ENCODE measurements at places on chromosomes 2 and 18.

GRCh38 chr18:54774423-54774822, 53.9 kb upstream of the RAB27B start:
- no peak for DNase-seq

GRCh38 chr18:27520401-27520800, 335.3 kb upstream of the CHST9 start:
- no peak for DNase-seq

DNA sequence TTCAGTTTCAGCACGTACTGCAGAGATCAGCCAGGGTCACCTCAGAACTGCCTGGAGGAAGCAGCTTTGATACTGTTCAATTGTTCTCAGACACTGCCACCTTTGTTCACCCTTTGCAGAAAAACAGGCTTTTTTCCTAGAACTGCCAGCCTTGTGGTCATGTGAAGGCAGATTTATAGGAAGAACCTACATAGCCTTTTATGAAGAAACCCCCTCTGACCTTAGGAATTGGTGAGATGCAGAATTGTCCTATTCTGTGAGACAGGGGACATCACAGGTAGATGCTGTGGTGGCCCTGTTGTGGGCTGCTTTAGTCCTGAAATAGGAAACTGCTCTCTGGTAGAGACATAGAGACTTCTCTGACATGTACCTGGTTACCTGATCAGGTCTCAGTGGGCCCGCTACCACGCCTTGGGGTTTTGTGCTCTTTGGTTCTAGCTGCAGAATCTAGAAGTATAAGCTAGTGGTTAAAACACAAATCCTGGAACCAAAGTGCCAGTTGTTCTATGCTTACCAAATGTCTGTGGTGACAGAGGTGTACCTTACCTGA, 206.6 kb downstream of the AGPS start:
- no peak for DNase-seq

GRCh38 chr18:51135364-51135763, 62.1 kb downstream of the MEX3C start:
- no peak for DNase-seq

DNA sequence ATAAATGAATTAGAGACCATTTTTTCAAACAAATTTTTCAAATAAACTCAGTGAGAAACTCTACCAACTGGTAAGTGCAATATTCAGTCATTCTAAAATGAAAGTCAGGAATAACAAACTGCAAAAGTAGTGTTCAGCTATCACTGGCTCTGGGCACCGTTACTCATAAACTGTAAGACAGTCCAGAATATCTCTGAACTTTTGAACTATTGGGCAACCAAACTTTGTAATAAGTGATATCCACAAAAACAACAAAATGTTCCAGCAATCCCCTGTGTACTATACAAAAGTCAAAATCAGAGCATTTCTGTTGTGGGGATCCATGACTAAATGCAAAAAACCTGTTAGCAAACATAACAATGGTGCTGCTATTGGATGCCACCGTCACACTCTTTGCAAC, 56.3 kb downstream of the SLC25A12 start:
- DNase-seq = no peak

GRCh38 chr2:23036629-23037028, 348.4 kb upstream of the KLHL29 start:
- DNase-seq = no peak

- no peak for DNase-seq
Measured at GRCh38 chr2:27566628-27567027, 16.2 kb upstream of the ZNF512 start.

DNA sequence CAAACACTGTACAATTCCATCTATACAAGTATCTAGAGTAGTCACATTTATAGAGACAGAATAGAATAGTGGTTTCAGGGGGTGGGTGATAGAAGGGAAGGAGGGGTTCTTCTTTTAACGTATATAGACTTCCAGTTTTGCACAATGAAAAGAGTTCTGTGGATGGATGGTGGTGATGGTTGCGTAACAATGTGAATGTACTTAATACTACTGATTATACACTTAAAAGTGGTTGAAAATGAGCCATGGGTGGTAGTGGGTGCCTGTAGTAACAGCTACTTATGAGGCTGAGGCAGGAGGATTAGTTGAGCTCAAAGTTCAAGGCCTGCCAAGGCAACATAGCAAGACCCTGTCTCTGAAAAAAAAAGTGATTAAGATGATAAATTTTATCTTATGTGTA, 85.8 kb downstream of the SETBP1 start:
- no peak for DNase-seq

- no peak for DNase-seq
Measured at GRCh38 chr2:103986001-103986400, 867.9 kb upstream of the POU3F3 start.

- no peak for DNase-seq
Measured at GRCh38 chr2:73888388-73888787, 4.4 kb upstream of the ACTG2 start.

DNA sequence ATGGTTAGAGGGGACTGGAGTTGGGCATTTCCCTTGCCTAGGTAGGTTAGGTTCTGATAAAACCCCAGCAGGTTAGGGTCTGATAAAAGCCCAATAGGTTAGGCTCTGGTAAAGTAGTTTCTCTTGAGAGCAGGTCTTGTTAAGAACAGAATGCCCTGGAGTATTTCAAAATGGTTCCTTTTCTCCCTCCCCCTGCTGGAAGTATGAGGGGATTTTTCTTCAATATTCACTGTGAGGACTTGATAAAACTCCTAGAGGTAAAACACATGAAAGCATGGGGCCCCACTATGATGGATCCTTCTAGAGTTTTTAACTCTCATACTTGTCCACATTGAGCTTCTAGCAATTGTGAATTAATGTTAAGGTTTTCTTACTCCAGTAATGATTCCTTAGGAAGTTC, 27.6 kb downstream of the ANKAR start:
- DNase-seq = no peak

GRCh38 chr2:227363756-227364155, 15.3 kb downstream of the TM4SF20 start:
- no peak for DNase-seq

DNA sequence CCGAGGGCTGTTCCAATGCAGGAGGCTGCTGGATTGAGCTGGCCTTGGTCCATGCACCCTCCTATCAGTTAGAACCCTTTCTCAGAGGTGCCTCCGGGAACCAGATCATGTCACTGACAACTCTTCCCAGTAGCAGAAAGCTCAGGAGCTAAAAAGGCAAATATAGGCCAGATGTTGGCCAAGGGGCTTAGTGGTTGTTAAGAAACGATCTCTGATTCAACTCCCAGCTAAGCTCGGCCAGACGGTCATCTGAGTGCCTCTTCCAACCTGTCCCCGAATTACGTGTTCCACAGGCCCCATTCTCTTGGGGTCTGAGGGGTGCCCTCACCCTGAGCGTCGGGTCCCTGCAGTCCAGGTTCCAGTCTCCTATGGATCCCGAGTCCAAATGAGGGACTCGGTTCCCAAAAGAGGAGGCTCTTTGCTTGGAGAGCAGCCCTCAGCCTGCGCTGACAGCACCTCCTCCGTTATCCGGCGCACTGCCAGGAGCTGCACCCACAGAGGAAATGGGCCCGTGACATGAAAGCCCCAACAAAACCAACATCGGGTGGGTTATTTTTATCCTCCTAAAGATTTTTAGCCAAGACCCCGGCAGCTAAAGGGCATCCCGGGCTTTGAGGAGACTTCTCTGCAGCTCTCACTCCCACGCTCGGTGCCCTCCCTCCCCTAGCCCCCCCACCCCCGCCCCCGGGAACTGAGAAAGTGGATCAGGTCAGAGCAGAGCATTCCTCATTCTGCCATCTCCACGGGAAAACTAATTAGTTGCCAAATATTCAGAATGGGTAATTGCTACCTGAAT, 106.6 kb upstream of the ID2 start:
- peak; percentile 60 for DNase-seq

GRCh38 chr2:109384308-109385271, 229.2 kb downstream of the SEPTIN10 start:
- DNase-seq = no peak

- DNase-seq = no peak
Measured at GRCh38 chr18:74131124-74131523, 16.5 kb downstream of the FBXO15 start.

DNA sequence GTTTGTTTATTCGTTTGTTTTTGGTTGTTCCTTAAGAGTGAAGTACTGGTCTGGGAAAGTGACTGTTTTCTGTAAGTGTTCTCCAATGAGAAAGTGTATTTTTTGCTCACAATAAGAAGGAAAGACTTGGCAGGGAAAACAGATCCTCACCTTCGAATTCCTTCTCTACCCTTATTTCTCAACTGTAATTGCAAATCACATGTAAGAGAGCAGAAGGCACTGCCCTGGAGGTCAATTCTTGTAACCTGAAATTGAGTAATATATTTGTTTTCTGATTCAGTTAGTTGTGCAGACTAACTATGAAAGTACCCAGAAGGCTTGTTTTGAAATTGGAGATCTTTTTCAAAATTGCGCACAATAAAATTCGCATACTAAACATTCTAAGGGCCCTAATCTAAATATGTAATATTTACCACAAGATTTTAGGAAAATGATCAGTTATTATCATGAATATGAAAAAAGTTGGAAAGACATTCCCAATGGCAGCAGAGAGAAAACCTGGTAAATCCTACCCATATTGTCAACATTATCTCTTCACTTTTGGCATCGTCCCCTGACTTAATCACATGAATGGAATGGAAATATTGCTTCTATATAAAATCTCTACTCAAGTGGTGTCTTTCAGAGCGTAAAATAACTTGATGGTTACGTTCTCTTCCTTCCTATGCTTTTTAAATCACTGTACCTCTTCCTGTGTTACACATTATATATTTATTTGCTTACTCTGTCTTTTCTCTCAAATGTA, 24.1 kb downstream of the TFPI start:
- no peak for DNase-seq

DNA sequence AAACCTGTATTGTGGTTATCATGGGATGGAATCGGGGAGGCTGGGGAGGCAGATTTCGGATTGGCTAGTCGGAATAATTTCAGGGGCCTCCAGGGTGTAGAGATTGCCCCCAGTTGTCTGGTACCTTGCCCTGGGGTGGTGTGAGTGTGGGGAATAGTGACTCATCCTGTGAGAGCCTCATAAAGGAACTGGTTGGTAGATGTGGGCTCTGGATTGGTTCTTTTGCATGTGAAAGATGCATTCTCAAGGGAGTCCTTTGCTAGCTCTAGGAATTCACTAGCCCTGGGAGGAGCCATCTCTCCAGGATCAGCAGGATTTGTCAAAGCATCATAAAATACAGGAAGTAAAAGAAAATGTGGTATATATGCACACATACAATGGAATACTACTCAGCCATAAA, 331.6 kb downstream of the SETBP1 start:
- no peak for DNase-seq

DNA sequence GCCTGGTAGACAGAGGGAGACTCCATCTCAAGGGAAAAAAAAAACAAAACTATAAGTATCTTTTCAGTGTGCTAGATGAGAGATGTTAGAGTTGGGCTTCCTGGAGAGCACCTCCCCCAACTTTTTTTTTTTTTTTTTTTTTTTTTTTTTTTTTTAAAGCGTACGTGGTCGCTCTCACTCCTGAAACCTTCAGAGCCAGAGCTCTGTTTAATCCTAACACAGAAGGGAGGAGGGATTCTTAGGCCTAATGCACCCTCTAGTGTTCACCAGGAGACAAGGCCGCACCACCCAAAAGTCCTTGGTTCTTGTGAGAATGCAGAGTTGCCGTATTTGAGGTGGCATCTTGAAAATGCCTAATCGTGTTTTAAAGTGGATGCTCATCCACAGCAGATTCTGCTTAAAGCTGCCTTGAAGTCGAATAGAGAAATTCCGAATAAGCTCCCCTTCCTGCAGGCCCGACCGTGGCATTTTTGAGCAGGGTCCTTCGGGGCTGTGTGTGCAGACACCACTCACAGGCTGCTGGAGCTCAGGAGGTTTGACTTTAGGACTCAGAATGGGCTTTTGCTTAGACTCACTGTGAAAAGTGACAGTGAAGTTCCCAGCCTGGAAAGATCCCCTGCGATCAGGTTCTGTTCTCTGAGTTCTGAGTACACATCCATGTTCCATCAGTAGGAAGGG, 252.6 kb downstream of the AGAP1 start:
- peak; percentile 17 for DNase-seq

DNA sequence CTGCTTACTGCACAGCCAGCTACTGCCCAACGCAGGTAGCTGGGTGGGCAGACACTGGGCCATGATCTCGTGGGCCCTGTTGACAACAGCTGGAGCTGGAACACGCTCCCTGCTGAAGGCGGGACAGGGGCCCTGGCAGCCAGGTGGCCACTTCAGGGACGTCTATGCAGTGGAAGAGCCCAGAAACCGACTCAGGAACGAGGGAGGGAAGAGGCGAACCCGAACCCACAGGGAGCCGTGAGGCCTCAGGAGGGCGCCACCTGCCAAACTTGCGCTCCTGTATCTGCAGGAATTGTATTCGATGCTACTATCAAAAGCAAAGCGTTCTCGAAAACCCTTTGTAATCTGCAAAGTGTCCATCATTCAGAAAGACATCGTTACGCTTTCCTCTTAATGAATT, 198.4 kb downstream of the EIPR1 start:
- peak; percentile 5 for DNase-seq

GRCh38 chr2:168343586-168343985, 96.2 kb upstream of the STK39 start:
- no peak for DNase-seq

DNA sequence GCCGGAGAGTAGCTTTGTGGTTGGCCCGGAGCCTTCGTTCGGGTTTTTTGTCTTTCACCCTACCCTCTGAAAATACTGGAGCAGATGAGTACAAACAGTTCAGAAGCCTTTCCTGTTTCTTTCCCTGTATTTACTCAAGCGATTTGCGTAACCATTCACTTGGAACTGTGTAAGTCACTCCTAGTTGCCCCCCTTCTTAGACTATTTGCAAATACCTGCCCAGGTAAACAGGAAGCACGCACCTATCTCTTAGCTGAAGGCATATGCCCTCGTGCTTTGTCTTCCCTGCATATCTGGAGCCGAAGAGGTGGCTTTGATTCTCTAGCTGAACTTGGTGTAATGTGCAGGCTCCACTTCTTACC, 1.4 kb downstream of the KCNS3 start:
- no peak for DNase-seq

- DNase-seq = no peak
Measured at GRCh38 chr2:152134488-152135280, 35.8 kb upstream of the CACNB4 start.

DNA sequence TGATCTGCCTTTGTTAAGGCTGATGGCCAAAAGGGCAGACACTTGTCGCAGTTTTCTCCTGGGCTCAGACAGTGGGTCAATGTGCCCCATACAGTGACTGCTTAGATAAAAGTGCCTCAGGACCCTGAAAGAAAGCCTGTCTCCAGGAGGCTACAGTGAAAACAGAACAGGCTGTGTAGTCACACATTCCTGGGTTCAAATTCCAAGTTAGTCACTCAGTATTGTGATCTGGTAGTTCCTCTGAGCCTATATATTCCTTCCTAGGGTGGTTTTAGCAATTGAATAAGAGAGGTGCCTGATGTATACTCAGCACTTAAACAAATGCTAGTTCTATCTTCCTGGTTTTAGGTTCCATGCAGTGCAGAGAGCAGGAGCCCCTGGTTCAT, 54.4 kb downstream of the RPL37A start:
- no peak for DNase-seq

GRCh38 chr2:24915796-24916195, 4.2 kb downstream of the ADCY3 start:
- DNase-seq = no peak

DNA sequence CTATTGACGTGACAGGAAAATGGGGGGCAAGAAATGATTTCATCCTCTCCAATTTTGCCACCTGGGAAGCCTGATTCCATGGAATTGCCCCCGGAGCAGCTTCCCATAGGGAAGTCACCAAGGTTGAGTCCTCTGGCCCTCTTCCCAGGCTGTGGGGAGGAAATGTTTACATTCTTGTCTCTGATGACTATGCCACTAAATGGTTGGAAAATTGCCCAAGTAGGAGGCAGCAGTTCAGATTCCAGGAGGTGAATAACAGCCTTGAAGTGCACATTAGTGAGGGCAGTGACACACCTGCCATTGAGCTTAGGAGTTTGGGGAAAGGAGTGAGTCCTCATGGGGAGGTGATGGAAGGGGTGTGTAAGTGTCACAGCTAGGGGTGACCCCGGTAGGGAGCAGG, 449.2 kb upstream of the DCC start:
- no peak for DNase-seq

All from CD4-positive, alpha-beta T cell treated with Interferon alpha-2 for 1 hour (primary cell).